Spleen (tissue), 13 donors: ENCODE measurements at places on chromosomes 7 and 10. TPM values are rescaled to one million over a fixed set of nuclear protein-coding genes. Genes with fewer than 3 reads are reported as not detected.

- H3K4me3 ChIP-seq, result no peak overlapping the region
- no peaks in the 10 kb centered on the region for H3K4me1 ChIP-seq
- H3K27ac ChIP-seq, result no peak overlapping the region
- no peak for DNase-seq
These were observed 15.2 kb upstream of the SFTPA1 start for GRCh38 chr10:79595510-79595909.

GRCh38 chr7:154409703-154410311 is 357.6 kb downstream of the DPP6 start:
- no peak overlapping the region for H3K27ac ChIP-seq
- no peak for DNase-seq
- no peaks in the 10 kb centered on the region for H3K27me3 ChIP-seq
- no peak overlapping the region for H3K4me3 ChIP-seq
- H3K36me3 ChIP-seq, result no peaks in the 10 kb centered on the region
- H3K4me1 ChIP-seq, result no peaks in the 10 kb centered on the region

GRCh38 chr10:73552819-73553715 is 38.1 kb downstream of the USP54 start:
- no peaks in the 10 kb centered on the region for H3K27me3 ChIP-seq
- no peak overlapping the region for H3K4me3 ChIP-seq
- no peaks in the 10 kb centered on the region for H3K36me3 ChIP-seq
- H3K27ac ChIP-seq, result no peak overlapping the region
- DNase-seq, result no peak

DNA sequence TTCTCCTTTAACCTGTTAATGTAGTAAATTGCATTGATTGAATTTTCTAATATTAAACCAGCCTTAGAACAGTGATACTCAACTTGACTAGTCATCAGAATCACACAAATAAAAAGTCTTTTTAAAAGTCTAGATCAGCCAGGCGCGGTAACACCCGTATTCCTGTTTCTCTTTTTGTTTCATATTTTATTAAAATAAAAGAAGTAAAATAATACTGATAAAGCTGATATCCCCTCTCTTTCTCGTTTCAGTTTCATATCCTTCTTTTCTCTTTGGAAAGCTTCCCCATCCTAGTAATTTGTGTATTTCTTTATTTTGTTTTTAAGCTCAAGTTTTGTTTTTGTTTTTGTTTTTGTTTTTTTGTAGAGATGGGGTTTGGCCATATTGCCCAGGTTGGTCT is 9.3 kb downstream of the SMO start:
- no peaks in the 10 kb centered on the region for H3K36me3 ChIP-seq
- DNase-seq, result no peak
- no peaks in the 10 kb centered on the region for H3K27me3 ChIP-seq
- no peak overlapping the region for H3K27ac ChIP-seq

GRCh38 chr7:148174376-148174775 is 416.2 kb upstream of the C7orf33 start:
- no peak overlapping the region for H3K4me3 ChIP-seq
- no peak overlapping the region for H3K27ac ChIP-seq
- no peak for DNase-seq
- no peaks in the 10 kb centered on the region for H3K27me3 ChIP-seq
- H3K4me1 ChIP-seq, result no peaks in the 10 kb centered on the region

DNA sequence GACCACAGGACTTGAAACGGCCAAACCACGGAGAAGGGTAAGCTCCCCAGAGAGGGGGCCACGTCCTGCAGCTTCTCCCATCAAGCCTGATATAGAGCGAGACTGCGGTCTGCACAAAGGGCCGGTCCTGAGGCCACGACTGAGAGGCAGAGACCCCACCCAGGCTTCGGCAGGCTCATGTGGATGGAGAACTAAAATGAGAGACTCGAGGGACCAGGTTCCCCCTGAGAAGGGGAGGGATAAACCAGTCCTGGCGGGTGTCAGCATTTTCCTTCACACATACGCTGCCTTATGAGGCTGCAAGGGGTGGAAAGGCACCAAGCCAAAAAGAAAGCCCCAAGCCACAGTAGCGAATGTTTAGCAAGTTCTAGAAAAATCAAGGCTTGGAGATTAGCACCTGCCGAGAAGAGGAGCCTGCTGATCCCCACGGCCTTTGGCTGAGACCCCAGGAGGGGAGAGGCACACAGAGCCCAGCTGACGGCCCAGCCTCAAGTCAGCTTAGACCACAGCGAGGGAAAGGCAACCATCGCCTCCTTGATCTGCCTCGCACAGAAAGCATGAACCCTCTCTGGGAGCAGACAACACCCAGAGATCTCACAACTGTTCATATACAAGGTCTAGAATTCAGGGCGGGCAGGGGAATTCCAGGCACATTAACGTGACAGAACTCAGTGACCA is 92.6 kb upstream of the RNF32 start:
- no peak overlapping the region for H3K4me3 ChIP-seq
- H3K36me3 ChIP-seq, result no peaks in the 10 kb centered on the region
- H3K27ac ChIP-seq, result no peak overlapping the region

DNA sequence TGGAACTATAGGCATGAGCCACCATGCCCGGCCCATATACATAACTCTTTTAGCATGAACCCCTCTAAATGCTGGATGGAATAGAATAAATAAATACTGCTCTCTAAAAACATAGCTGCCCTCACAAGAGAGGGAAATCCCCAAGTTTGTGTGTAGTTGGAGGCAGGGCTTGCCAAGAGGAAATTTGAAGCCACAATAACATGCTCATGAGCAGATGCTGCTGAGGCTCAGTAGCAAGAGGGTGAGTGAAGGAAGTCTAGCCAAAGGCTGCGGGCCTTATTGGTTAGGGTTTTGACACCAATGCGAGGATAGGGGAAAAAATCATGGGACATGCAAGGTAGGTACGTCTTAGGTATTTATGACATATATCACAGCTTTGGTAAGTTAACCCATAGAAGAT is 17.3 kb downstream of the TPK1 start:
- H3K4me1 ChIP-seq, result peaks cover 62% of the 10 kb centered on the region
- no peak for DNase-seq
- H3K27me3 ChIP-seq, result no peaks in the 10 kb centered on the region
- no peak overlapping the region for H3K4me3 ChIP-seq

DNA sequence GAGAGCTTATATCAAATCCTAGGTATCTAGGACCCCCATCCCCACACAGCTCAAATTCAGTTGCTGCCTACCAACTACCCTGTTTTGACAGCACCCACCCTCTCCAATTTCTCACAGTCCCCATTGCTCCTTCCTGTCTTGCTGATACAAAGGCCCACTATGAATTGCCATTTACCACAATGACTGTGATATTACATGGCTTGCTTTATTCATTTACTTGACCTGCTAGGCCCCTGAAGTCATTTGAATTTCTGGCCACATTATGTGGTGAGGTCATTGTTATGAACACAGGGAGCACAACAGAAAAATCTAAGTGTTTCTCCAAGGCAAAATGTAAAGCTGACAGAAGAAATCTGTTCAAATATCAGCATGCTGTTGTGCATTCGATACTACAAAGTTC is 101.4 kb downstream of the PPP1R17 start:
- no peaks in the 10 kb centered on the region for H3K4me1 ChIP-seq
- DNase-seq, result no peak
- no peaks in the 10 kb centered on the region for H3K36me3 ChIP-seq
- no peak overlapping the region for H3K27ac ChIP-seq

- DNase-seq, result no peak
- no peak overlapping the region for H3K4me3 ChIP-seq
- no peaks in the 10 kb centered on the region for H3K36me3 ChIP-seq
- no peaks in the 10 kb centered on the region for H3K27me3 ChIP-seq
- no peak overlapping the region for H3K27ac ChIP-seq
These were observed 168.9 kb downstream of the KCND2 start for GRCh38 chr7:120441850-120442249.

- H3K27ac ChIP-seq, result no peak overlapping the region
- H3K4me3 ChIP-seq, result no peak overlapping the region
- H3K4me1 ChIP-seq, result no peaks in the 10 kb centered on the region
- no peaks in the 10 kb centered on the region for H3K36me3 ChIP-seq
- no peaks in the 10 kb centered on the region for H3K27me3 ChIP-seq
These were observed 826.3 kb upstream of the MBL2 start for GRCh38 chr10:53598914-53599313.

- no peaks in the 10 kb centered on the region for H3K4me1 ChIP-seq
- no peak overlapping the region for H3K4me3 ChIP-seq
- no peaks in the 10 kb centered on the region for H3K27me3 ChIP-seq
- no peak for DNase-seq
- no peaks in the 10 kb centered on the region for H3K36me3 ChIP-seq
- H3K27ac ChIP-seq, result no peak overlapping the region
These were observed 36.7 kb upstream of the UBE2H start for GRCh38 chr7:129989466-129989865.

- H3K4me3 ChIP-seq, result no peak overlapping the region
- H3K27me3 ChIP-seq, result no peaks in the 10 kb centered on the region
- no peaks in the 10 kb centered on the region for H3K4me1 ChIP-seq
- H3K36me3 ChIP-seq, result no peaks in the 10 kb centered on the region
- DNase-seq, result no peak
These were observed 26.2 kb upstream of the TRIM24 start for GRCh38 chr7:138433583-138434443.

DNA sequence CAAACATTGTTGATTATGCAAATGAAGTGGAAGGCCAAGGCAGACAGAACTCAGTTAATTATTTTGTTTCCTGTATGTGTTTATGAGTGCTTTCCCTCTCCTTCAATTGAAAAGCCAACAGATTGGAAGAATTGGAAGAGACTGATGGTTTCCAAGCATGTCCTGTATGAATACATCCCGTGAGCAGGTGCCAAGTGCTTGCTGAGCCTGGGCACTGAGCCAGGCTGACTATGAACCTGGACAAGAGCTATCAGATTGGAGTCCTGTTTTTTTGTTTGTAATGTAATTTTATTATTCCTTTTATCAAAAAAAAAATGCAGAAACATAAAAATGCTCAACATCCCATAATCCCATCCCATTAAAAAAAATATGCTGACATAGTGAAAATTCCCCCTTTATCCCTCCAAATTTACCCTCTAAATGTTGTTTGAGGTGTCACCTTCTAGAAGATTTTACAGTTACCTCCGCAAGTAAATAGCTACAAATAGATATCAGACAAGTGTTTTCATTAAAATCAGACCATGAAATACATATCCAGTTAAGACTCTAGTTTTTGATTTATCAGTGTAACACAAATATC is 449.5 kb downstream of the GRID1 start:
- H3K4me3 ChIP-seq, result no peak overlapping the region
- H3K27me3 ChIP-seq, result no peaks in the 10 kb centered on the region
- DNase-seq, result no peak
- H3K36me3 ChIP-seq, result no peaks in the 10 kb centered on the region

DNA sequence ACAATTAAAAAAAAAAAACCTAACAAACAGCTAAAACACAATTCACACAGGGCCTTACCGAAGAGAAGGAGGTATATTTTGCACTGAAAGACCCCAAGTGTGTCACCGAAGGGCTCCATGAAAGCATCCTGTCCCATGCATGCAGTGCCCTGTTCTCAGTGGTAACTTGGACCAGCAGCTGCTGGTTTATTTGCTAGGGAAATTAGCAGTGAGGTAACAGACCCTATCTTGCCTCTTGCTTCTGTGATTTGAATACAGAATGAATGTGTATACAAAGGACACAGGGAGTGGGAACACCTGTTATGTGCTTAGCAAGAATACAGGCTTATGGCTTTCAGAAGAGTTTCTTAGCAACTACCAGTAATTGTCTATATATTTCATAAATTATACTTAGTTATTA is at the start of gene HEPACAM2:
Gene HEPACAM2, minus strand, starts transcription at position 160 of the 400 bp plus-strand sequence.
- H3K4me3 ChIP-seq, result no peak within 1 kb of the TSS
- H3K4me1 ChIP-seq, result peaks cover 12% of the 10 kb centered on the region
- no peak for DNase-seq
- no peaks in the 10 kb centered on the region for H3K36me3 ChIP-seq
- H3K27me3 ChIP-seq, result no peaks in the 10 kb centered on the region

DNA sequence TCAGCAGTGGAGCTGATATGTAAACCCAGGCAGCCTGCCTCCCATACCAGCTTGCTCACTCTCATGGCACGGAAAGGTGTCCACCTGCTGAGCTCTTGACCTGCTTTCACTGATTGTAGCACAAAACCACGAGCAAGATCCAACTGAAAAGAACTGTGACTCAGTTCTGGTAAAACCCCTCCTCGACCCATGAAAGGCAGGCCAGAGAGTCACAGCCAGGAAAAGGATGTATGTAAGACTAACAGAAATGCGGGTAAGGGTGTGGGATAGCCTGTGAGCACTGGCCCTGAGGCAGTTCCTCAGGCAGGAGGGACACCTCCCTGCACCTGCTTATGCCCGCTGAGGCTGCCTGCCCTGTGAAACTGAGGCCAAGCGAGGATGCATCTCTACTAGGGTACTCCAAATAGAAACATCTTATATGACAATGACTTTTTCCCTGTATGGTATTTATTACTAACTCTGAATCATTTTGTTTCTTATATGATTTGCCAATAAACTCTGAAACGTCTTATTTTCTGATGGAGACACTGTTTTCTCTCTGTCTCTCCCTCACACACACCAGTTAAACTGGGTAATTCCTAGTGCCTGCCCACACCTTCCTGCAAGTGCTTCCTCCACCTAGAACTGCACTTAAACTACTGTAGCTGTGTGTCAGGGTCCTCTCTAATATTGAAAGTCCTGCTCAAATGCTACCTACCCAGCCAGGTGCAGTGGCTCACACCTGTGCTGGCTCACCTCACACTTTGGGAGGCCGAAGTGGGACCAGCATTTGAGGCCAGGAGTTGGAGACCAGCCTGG is 73.3 kb upstream of the GHITM start:
- no peak overlapping the region for H3K4me3 ChIP-seq
- no peak overlapping the region for H3K27ac ChIP-seq
- H3K4me1 ChIP-seq, result no peaks in the 10 kb centered on the region
- no peaks in the 10 kb centered on the region for H3K36me3 ChIP-seq
- DNase-seq, result no peak
- no peaks in the 10 kb centered on the region for H3K27me3 ChIP-seq

DNA sequence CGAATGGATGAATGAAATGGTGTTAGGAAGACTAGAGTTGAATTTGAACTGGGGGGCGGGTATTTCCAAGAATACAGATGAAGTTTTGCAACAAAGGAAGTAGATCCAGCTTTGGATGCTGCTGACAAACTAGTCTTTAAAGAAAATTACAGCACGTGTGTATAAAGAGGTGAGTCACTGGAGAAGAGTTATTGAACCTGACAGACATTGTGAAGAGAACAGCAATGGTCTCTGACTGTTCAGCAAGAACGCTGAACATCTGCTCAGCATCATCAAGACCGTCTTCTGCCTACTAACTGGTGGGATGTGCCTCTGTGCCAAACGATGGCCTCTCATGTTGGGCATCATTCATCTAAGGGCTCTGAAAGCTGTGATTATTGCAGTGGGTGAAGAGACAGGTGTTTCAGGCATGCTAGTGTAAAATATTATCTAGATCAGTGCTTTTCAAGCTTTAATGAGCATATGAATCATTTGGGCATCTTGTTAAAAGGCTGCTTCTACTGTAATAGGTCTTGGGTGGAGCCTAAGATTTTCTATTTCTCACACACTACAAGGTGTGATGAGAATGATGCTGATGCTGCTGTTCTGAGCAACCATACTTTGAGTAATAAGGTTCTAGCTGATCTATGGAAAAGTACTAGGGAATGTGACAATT is 291.3 kb downstream of the PTEN start:
- H3K27me3 ChIP-seq, result no peaks in the 10 kb centered on the region
- no peaks in the 10 kb centered on the region for H3K36me3 ChIP-seq
- DNase-seq, result no peak

GRCh38 chr7:29138588-29138987 is 7.7 kb downstream of the CPVL start:
- H3K4me1 ChIP-seq, result no peaks in the 10 kb centered on the region
- H3K27ac ChIP-seq, result no peak overlapping the region
- no peaks in the 10 kb centered on the region for H3K36me3 ChIP-seq

UNC5B gene
- total RNA-seq, result 6.8 TPM

ACTR3C gene
- 8.0 TPM for total RNA-seq

FANK1 gene
- 1.0 TPM for total RNA-seq

AFAP1L2 gene
- total RNA-seq, result 191 TPM

MOGAT3 gene
- not detected for total RNA-seq

CPA2 gene
- total RNA-seq, result not detected

FRMPD2 gene
- not detected for total RNA-seq
